Mesendoderm (in vitro differentiated cells): ENCODE measurements at places on chromosomes 6 and 20.

DNA sequence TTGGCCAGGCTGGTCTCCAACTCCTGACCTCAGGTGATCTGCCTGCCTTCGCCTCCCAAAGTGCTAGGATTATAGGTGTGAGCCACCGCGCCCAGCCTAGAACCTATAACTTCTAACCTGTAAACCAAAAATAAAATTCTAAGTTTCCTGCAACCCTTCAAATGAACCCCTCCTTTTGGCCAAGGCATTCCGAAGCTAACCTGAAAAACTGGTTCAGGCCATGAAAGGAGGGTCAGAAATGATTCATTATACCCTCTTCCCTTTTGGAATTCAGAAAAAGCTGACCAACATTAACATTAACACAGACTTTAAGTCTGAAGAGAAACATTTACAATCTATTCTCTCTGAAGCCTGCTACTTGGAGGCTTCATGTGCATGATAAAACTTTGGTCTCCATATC, 165.1 kb downstream of the TINAG start:
- peak; percentile 11 for DNase-seq

DNA sequence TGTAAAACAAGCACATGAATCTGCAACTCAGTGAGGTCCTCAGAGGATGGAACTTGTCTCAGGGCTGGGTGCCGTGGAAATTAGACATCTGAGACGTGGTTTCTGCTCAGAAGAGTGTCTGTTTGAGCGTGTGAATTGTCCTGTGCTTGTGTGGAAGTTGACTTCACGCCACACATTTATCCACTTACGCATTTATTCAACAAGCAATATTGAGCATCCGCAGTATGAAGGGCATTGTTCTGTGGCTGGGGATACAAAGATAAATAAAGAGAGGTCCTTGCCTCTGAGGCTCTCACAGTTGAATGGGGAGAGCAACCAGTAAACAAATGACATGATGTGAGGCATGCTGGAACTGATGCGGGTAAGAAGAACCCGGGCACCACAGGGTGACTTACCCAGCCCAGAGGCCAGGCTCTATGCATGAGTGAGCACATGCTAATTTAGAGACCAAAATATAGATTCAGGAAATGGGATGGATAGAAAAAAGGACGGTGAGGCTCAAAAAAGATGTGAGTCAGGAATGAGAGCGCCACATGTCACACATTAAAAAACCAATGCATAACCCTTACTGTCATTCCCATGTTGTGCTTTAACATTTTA, 60.4 kb downstream of the SOBP start:
- no peak for DNase-seq

DNA sequence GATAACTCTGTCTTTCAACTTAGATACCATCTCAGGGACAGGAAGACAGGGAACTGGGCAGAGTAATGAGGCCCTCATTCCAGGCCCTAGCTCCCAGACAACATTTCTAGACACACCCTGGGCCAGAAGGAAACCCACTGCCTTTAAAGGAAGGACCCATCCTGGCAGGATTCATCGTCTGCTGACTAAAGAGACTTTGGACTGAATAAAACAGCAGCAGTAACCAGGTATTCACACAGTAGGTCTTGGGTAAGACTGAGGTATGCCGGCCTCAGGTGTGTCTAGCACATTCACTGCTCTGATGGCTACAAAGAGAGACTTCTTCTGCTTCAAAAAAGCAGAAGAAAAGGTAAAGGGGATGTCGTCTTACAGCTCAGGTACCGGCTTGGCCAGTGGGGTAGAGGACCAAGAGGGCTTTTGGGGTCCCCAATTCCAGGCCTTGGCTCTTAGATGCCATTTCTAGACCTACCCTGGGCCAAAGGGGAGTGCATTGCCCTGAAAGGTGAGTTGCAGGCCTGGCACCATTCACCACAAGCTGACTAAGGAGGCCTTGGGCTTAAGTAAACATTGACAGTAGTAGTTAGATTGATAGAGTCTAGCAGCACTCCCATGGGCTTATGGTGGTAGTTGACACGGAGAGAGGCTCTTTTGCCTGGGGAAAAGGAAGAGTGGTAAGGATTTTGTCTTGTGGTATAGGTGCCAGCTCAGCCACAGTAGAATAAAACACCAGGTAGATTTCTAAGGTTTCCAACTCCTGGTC, 13.4 kb downstream of the SNX14 start:
- DNase-seq = peak; percentile 18

- no peak for DNase-seq
Measured at GRCh38 chr6:158832026-158832425, 12.9 kb upstream of the EZR start.

GRCh38 chr20:34891166-34892062, 15.0 kb downstream of the ACSS2 start:
- no peak for DNase-seq

- DNase-seq = no peak
Measured at GRCh38 chr20:50116368-50116999, 3.5 kb upstream of the UBE2V1 start.

GRCh38 chr6:29956518-29956917, 14.2 kb downstream of the HLA-A start:
- DNase-seq = no peak

GRCh38 chr6:169844946-169845345, 93.5 kb downstream of the ERMARD start:
- no peak for DNase-seq

DNA sequence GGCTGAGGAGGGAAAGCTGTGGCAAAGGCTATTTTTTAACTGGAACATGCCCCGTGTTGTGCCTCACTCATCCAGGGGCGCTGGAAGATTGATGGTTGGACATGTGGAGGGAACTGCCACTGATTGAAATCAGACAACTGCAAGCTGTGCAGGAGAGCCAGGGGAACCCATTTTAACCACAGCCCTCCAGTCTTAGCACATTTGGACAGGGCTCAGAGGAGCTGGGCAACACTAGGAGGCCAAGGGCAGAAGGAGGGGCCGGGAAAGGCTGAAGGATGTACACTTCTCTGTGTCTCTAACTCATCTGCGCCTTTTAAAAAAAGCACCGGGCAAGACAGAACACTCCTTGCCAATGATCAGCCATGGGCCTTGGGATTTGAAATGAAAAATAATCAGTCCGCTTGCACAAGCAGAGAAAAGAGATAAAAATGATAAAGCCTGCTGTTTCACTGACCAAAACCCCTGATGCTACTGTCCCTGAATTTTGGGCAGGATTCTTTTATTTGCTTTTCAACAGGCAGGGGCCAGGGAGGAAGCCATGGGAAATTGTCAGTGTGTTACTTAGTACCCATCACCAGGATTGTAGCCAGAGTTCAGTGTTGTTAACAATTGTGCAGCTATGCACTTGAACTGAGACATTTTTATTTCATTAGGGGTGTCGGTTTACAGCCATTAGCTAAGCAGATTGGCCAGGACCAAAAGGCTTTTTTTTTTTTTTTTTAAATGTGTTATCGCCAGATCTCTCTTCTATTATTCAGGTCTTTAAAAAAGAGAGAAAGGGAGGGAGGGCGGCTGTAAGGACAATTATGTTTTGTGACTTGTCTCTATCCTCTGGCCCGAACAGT, 109.3 kb upstream of the EYA4 start:
- DNase-seq = no peak

- DNase-seq = no peak
Measured at GRCh38 chr6:53493635-53494025, 51.3 kb downstream of the GCLC start.

DNA sequence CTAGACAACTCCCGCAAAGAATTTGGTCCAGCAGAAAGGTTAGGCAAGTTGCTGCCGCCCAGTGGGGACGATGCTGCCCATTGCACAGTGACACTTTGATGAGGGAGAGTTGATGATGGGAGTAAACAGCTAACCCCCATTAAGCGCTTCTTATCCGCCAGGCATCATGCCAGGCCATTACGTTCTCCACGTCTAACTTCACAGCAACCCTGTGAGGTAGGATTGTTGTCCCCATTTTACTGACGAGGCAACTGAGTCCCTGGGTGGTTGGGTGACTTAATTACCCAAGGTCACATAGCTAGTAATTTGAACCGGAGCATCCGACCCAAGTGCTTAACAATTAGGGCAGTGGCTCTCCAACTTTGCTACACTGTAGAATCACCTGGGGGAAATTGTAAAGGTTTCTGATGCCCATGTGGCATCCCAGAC, 738 bp downstream of the RALGAPB start:
- DNase-seq = no peak

GRCh38 chr6:8108031-8108660, 5.8 kb upstream of the EEF1E1 start:
- peak; percentile 15 for DNase-seq

GRCh38 chr6:46329568-46329967, 158.8 kb upstream of the ENPP5 start:
- DNase-seq = no peak

- peak; percentile 89 for DNase-seq
Measured at GRCh38 chr6:17281100-17281496, at the start of gene RBM24. TSS of gene RBM24 (plus strand) at chr6:17281361. CDS start at chr6:17281582, 221 bp downstream.

DNA sequence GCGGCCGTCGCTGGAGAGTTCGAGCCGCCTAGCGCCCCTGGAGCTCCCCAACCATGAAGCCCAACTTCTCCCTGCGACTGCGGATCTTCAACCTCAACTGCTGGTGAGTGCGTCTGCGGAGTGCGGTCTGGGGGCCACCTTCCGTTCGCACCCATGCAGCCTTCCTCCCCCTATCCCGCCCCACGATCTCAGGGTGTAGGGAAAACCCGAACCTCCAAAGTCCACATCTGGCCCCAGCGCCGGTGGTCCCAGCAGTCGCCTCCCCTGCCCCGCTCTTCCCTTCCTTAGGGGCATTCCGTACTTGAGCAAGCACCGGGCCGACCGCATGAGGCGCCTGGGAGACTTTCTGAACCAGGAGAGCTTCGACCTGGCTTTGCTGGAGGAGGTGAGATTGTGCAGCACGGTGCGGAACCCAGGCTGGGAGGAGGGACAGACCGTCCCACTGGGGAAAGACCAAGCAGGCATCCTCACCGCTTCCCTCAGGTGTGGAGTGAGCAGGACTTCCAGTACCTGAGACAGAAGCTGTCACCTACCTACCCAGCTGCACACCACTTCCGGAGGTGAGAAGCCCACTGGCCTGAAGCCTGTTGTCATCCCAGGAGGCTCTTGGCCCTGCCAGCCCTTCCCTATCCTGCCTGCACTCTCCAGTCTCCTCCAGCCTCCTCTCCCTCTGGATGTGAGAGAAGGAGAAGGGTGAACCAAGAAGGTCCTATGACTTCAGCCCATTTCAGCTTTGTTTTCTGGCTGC, 719 bp downstream of the SMPD2 start:
- peak; percentile 87 for DNase-seq

DNA sequence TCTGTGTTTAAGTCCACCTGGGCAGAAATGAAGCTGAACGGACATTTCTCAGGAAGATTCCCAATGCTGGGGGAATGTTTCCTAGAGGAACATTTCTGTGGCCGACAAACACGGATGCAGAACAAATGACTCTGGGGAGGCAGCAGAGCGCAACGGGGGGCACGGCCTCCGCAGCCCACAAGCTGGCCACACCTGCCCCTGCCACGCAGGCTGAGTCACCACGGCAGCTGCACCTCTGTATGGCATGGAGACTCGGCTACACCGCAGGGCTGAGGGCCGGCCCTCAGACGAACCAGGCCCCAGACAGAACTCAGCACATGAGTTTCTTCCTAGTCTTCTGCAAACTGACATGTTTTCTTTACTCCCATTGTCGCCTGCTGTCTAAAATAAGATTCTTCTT, 10.0 kb upstream of the PRR18 start:
- no peak for DNase-seq

DNA sequence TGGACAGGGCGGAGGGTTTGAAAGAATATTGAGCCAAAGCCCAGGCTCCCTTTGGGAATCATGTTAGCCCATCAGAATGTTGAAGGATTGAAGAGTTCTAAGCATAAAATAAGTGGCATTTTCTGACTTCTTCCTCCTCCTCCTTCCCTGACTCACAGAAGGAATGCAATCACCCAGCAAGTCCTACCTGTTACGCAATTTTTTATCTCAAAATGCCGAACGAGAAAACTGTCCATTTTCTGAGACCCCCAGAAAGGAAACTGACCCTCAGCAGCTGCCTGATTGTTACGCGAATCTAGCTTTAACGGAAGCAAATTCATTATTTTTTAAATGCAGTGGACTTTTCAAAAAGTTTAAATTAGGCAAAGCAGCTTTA, 4.7 kb upstream of the DNAJC5 start:
- DNase-seq = no peak

DNA sequence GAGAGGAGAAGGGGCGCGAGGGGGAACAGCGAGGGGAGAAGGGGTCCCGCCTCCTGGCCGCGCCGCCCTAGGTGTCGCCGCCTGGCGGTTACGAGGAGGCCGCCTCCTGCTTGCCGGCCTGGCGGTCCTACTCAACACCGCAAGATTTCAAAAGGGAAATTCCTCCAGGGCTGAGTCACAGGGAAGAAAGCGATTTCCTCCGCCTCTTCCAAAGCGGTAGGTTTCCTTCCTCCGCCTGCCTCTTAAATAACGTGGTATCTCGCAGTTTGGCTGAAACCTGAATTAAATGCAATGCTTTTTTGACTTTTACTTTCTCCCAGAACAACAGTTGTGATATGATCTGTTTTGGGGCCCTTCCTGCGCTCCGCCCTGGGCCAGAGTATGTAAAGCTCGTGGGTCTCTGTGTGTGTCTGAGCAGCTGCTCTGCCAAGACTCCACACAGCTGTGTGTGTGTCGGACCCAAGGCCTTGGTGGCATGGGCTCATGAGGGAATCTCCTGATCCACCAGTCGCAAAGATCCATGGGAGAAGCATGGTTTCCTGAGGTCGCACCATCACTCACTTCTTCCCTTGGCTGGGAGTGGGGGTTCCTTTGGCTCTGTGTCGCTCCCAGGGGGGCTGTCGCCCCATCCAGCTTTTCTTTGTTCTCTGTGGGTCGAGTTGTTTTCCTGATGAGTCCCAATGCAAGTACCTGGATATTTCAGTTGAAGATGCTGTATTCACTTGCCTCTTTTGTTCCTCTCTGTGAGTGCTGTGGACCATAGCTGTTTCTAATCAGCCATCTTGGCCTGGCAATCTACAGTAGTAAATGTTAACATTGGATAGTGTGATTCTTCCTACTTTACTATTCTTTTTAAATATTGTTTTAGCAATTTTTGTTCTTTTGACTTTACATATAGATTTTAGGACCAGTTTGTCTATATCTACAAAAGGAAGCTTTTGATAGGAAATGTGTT, 31.6 kb upstream of the NOTCH4 start:
- DNase-seq = peak; percentile 97

DNA sequence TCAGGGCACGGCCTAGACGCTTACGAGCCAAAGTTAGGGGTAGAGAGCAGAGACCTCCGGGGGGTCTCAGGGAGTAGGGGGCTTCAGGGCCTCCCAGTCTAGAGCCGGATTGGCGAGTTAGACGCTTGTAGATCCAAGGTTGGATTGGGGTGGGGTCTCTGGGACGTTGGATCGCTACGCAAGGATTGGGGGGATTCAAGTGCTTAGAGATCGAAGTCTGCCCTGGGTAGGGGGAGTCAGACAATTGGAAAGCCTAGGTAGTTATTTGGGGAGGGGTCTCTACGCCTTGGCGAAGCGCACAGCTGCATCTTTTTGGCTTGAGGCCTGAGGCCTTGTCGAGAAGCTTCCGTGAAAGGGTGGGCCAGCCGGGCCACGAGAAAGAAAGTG, 469 bp downstream of the STX16 start:
- DNase-seq = peak; percentile 54

- no peak for DNase-seq
Measured at GRCh38 chr6:116158641-116159040, 32.7 kb upstream of the COL10A1 start.

- DNase-seq = no peak
Measured at GRCh38 chr20:40050596-40050995, 638.4 kb downstream of the MAFB start.
